MV-4-11 (cell line): ENCODE measurements at places on chromosomes 2 and 18.

DNA sequence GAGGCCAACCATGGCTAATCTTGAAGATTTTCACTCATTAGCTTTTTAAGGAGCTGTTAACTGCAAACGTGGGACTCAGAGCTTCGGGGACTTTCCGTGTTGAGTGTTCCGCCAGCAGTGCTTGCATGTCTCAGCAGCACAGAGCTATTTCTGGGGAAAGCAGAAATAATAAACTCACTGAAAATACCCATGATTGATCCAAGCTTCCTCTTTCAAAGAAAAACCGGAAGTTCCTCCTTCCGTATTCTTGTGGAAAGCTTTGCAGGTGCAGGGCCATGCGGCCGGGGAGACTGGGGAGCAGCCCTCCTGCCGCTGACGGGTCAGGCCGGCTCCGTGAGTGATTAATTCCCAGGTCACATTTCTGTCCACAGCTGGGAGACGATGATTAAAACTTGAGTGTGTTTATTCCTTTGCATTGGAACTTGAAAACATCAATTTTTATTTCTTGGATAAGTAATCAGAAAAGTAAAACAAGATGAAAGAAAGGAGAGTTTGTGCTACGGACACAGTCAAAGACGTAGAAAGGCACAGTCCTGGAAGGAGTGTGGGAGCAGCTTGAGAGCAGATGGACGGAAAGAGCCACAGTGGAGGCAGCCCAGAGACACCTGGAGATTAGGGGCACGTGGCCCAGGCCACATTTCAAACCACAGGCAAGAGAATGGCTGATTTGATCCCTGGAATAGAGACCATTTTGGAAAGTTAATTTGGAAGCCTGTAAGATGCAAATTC lies 54.2 kb upstream of the CTDP1 start:
- peak; percentile 99 for DNase-seq

DNA sequence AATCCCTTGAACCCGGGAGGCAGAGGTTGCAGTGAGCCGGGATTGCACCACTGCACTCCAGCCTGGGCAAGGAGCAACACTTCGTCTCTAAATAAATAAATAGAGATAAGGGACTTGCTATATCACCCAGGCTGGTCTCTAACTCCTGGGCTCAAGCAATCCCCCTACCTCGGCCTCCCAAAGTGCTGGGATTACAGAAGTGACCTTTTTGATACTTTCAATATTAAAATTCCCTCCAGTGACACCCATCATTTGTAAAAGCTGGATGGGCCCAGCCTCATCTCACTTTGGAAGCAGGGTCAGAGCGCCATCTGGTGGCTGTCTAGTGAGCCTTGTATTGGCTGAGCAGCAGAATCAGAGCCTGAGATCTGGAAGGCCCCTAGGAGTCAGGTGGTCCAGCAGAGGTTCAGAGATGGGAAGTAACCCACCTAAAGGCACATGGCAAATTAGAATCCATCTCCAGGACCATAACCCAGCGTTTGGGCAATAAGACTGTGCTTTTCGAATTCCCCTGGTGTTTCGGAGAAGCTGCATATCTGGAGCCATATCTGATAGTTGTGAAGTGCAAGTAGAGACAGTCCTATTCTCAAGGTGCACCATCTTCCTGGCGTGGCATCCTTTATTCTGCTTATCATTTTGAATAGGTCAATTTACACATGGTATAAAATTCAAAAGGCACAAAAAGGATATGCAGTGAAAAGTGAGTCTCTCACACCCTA lies 18.3 kb upstream of the SLC35F6 start:
- peak; percentile 58 for DNase-seq

DNA sequence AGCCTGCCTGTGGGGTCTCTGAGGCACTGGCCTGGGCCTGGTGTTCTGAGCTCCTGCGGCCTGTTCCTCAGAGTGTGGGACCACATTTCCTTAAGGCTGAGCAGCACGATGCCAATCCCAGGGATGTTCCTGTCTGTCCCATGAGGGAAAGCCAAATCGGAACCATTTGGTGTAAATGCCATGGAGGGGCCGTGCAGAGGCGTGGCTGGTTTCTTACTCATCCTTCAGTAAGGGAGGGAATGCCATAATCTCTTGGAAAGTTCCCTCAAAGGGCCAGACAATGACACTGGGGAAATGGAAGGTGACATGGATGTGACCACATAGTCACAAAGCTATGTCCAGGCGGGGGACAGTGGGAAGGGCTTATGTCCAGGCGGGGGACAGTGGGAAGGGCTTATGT lies 14.4 kb upstream of the PTMA start:
- no peak for DNase-seq

DNA sequence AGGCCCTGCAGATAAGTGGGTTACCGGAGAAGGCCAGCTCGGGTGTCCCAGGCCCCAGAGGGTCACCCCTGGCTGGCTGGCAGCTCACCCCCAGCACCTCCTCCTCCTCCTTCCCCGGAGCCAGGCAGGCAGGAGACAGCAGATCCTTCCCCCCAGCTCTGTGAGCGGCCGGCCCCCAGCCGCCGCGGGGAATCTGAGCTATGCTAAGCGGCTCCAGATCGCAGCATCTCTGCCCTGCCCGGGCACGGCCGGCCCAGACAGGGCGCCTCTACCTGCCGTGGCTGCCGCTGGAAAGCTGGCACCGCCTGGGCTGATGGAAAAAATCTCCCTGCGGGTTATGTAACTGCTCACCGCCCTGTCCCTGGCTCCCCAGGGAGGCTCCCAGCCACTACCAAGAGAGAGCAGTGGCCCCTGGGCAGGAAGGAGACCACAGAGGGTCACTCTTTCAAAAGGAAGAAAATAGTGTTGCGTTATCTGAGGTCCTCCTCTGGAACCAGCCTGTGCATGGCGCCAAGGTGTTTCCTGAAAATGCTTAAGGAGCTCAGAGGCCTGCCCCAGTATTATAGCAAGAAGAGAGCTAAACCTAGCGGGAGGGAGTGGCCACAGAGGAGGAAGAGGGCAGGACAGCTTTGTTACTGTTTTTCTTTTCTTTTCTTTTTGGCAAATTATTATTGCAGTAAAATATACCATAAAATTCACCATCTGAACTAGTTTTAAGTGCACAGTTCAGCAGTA lies 179.0 kb downstream of the SMAD7 start:
- DNase-seq: peak; percentile 76

GRCh38 chr18:49189772-49190171 lies 239.0 kb upstream of the SMAD7 start:
- no peak for DNase-seq

- no peak for DNase-seq
Measured at GRCh38 chr2:111967018-111967417, 68.6 kb downstream of the MERTK start.

DNA sequence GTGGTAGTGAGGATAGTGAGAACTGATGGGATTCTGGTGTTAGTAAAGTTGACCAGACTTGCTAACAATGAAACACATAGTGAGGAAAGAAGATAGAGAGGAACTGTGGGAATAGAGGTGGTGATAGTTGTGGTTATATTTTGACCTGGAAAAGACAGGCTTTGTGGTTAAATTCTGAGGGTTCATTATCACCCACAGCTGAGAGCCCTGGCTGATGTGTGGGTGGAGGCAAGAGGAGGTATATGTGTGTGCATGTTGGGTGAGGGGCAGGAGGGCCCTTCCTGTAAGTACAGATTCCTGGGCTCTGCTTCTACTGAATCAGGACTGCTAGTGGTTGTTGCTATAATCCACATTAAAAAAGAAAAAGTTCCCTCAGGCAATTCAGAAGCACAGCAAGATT lies 26.2 kb upstream of the TMEM163 start:
- DNase-seq: peak; percentile 19

DNA sequence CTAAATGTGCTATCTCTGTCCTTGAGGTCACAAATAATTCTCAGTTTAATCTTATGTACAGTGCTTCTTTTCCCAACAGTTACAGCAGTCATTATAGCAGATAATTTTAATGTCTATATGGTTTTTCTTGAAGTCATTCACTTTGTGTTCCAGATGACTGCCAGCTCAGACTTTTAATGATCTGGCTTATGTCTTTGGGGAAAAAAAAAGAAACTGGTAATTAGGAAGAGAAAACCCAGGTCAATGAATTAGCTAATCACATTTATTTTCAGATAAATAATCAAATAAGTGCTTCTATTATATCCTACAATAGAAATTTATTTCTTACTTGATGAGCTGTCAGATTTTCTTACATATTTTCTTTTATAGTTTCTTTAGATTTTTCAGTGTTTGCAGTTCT lies 96.0 kb downstream of the COMMD1 start:
- no peak for DNase-seq

- no peak for DNase-seq
Measured at GRCh38 chr2:885230-886071, 65.2 kb upstream of the SNTG2 start.

DNA sequence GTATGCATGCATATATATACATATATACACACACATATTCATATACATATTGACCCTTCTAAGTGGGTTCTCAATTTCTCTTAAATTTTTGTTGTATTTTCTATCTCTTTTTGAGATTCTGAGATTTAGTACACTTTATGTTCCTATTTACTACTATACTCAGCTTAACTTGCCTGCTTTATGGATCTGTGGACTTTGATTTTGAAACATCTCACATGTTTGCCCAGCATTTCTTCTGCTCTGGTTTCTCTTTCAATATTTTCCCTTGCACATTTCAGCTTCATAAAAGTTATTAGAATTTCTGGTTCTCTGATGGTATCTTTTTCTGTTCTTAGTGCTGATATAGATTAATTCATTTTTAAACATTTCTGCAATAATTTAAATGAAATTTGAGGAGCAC lies 380.6 kb downstream of the SPAG16 start:
- no peak for DNase-seq

- DNase-seq: no peak
Measured at GRCh38 chr2:10242451-10242850, 60.3 kb upstream of the HPCAL1 start.

DNA sequence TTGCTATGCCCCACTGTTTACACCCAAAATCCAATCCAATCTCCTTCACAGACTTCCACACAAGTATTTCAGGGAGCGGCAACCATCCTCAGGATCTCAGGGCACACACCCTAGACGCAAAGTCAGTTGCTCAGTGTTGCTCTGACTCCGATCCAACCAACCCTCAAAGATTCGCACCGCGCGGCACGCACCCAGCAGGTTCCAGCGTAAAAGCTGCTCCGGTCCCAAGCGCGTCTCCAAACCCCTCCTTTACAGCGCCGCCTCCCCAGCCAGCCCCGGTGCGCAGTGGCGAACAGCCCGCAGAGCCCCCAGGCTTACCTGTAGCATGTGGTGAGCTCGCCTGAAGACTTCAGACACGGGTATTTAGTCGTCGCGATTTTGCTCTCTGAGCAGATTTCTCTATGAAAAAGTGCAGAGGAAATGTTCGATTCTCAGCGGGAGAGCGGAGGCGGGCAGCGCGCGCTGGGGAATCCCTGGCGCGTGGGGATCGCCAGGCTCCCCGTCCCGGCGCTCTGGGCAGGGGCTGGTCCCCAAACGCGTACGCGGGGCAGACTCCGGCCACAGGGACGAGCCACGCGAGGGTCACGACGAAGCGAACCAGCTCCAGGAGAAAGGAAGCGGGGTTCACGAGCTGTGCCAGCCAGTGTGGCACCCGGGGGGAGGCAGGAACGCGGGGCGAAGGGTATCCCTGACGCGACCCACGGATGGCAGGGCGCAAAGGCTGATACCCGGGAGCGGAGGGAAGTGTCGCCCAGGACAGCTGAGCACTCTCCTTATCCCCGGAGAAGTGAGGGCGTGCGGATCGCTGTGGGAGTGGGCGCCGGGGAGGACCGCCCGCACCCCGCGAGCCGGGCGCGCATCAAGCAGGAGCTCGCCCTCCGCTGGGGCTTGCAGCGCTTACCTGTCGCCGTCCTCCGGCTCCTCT lies 650 bp downstream of the CCBE1 start:
- DNase-seq: no peak

DNA sequence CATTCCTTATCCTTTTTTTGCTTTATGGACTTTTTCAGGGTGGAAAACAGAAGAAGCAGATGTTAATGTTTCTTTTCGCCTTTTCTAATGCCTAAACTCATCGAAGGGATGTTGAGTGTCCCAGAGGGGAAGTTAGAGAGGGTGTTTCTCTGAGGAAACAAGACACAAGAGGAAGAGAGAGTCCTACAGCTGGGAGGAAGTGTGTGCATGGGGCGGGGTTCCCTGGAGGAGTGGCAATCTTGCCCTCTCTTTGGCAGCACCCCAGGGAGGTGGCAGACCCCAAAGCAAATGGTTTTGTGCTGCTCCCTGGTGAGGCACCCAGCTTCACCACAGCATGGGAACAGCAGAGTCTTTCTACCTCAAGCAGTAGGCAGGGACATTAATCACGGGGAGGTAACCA lies 377.6 kb downstream of the RND3 start:
- peak; percentile 59 for DNase-seq

DNA sequence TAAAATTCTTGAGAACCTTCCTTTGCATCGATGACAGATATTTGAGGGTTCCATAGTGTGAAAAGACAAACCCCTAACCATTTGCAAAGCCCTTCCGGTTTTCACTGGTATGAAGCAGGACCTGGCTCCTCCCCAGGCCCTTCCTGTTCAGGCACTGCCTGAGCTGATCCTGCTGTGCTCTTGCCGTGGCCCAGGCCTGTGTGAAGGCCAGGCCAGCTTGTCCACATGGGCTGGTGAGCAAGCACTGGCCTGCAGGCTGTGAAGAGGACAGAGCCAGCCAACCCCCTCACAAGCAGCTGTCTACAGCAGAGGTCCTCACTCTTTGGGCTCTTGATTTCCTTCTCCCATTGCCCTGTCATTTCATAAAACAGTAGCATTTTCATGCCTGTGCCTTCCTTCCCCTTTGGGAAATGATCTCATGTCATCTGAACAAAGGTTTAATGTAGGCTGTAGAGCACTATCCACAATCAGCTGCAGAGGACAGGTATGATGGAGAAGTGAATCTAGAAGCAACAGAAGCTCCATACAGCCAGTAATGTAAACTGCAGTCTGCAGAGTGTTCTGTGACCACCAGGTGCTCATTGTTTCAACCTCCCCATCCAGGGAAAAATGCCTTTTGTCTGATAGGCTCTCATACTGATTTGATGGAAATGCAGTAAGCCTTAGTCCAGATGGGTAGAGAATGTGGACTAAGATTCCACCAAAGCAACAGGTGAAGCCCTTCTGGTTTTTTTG lies 19.8 kb downstream of the MPHOSPH10 start:
- no peak for DNase-seq

GRCh38 chr2:156125018-156125417 lies 207.5 kb downstream of the NR4A2 start:
- DNase-seq: no peak

GRCh38 chr2:120681181-120681580 lies 54.5 kb upstream of the GLI2 start:
- DNase-seq: no peak

DNA sequence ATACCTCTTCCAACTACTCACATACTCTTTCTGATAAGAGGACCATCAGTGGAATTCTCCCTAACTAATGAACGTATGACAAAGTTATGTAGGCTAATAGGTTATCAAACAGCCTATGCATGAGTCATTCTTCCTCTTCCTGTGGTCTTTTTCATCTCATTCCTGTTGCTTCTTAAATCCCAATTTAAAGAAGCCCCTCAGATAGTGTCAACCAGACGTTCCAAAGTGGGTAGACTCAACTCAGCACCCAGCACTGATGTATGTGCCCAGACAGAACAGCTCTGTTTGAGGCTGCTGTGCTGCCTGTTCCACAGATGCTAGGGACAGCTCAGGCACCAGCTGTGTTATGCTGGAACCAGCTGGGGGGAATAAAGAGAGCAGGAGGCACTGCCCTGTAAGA lies 52.6 kb downstream of the CXCR4 start:
- no peak for DNase-seq
